ENCODE measurements at places on chromosomes 1 and 21.

DNA sequence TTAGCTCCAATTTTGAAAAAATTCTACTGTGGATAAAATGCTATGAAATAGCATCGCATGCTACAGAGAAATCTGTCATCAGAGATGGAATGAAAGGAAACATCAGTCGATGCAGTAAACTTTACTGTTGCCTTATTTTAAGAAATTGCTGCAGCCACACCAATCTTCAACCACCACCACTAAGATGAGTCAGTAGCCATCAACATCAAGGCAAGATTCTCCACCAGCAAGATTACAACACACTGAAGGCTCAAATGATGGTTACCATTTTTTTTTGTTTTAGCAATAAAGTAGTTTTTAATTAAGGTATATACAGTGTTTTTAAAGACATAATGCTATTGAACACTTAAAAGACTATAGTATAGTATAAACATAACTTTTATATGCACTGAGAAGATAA is 95.6 kb upstream of the JUN start:
- no peak for DNase-seq

DNA sequence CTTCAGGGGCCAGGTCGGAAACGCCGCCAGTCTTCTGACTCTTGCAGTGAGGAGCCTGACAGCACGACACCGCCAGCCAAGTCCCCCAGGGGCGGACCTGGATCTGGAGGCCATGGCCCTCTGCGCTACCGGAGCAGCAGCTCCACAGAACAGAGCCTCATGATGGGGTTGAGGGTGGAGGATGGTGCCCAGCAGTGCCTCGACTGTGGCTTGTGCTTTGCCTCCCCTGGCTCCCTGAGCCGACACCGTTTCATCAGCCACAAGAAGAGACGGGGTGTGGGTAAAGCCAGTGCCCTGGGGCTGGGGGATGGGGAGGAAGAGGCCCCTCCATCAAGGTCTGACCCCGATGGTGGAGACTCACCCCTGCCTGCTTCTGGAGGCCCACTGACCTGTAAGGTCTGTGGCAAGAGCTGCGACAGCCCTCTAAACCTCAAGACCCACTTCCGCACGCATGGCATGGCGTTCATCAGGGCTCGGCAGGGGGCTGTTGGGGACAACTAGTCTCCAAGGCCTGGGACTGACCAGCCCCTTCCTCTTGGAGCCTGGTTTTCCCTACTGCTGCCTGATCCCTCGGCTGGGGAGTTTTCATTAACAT is 8.7 kb downstream of the ZNF687 start:
- DNase-seq: no peak

GRCh38 chr1:79547514-79547913 is 541.0 kb upstream of the ADGRL4 start:
- DNase-seq: no peak

GRCh38 chr1:156586892-156587477 is 4.6 kb upstream of the NAXE start:
- DNase-seq: no peak

Data from activated CD8-positive, alpha-beta memory T cell treated with anti-CD3 and anti-CD28 coated beads, Interleukin-2, amount 10 ng/mL, durations not matched to agents 7 days and 5 days (primary cell).